ENCODE measurements at places on chromosomes 3 and 15. TPM values are rescaled to one million over a fixed set of nuclear protein-coding genes. Genes with fewer than 3 reads are reported as not detected.

The FGD5 gene
- total RNA-seq: 0.98 TPM

The PLSCR1 gene
- total RNA-seq: 154 TPM

GRCh38 chr3:113241292-113242095 is 30.1 kb downstream of the BOC start:
- peak; percentile 94 for ATAC-seq

DNA sequence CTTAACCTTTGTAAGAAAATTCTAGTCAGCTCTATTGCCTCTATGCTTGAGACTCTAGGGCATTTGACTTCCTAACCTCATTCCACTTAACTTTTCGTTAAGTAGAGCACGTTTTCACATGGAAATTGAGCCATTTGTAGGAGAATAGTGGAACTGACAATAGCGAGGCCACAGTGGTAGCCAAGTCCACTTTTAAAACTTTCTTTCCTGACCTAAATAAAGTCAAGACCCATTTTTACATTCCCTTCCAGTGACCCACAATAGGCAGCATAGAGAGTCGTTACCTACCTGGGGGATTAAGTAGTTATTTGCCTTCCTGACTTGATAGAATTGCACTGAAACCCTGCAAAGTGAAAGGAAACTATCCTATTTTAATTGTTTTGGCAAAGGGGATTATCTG is 386.0 kb upstream of the NECTIN3 start:
- no peak for ATAC-seq

- no peak for ATAC-seq
These were observed 6.1 kb downstream of the TBC1D2B start for GRCh38 chr15:78071383-78071782.

GRCh38 chr3:107662124-107662507 is 139.4 kb downstream of the BBX start:
- ATAC-seq: peak; percentile 61
